ENCODE measurements at places on chromosomes 16 and 17.

- DNase-seq, result no peak
Observed at GRCh38 chr17:18037486-18037885, 1.5 kb downstream of the ATPAF2 start.

GRCh38 chr17:45020354-45021138 lies 30.9 kb downstream of the DCAKD start:
- no peak for DNase-seq

DNA sequence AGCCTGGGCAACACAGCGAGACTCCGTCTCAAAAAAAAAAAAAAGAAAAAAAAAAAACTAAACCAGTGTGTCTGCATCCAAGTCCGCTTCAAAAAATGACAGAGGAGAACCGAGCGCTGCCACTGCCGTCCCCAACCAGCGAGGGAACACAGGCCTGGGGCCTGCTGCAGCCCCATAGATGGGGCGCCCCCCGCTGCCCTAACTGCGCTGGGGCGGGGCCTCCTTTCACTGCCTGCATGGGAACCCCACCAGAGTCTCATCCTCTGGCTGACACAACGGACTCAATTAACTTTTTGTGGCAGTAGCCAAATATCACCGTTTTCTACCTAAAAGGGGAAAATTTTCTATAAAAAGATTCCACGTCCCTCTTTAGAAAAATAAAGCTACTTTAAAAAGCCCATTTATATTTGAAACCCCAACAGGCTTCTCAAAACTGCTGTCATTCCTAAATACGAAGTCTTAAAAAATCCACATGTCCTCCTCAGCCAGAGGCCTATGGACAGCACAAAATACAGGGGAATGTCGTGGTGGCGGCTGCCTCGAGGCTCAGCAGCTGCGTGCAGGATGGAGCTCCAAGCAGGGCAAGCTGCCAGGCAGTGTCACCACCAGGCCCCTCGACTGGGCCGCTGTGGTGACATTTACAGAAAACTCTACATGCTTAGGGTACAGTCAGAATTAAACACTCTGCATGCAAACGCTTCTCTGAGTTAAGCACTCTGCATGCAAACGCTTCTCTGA lies 30.3 kb downstream of the KLHDC4 start:
- DNase-seq, result no peak

- no peak for DNase-seq
Observed at GRCh38 chr16:78096386-78096785, 3.1 kb upstream of the WWOX start.

DNA sequence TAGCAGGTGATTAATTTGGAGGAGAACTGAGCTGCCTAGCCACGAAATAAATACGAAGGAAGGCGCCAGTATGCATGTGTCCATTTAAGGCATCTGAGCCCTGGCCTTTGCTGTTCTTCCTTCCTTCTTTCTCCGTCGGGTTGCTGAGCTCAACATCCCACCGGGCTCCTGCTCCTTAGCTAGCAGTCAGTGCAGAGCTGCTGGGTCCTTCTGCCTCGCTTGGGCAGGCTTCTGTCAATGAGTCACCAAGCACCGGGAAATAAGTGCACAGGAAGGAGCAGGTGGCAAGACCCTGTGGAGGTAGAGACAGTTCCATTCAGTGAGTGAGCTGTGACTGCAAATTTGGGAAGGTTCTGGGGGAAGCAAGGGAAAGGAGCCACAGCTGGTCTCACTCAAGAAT lies 120.7 kb downstream of the CCDC182 start:
- DNase-seq, result no peak

- no peak for DNase-seq
Observed at GRCh38 chr16:62249069-62249468, 212.8 kb upstream of the CDH8 start.

- DNase-seq, result no peak
Observed at GRCh38 chr17:16439303-16439791, 24.0 kb downstream of the TRPV2 start.

DNA sequence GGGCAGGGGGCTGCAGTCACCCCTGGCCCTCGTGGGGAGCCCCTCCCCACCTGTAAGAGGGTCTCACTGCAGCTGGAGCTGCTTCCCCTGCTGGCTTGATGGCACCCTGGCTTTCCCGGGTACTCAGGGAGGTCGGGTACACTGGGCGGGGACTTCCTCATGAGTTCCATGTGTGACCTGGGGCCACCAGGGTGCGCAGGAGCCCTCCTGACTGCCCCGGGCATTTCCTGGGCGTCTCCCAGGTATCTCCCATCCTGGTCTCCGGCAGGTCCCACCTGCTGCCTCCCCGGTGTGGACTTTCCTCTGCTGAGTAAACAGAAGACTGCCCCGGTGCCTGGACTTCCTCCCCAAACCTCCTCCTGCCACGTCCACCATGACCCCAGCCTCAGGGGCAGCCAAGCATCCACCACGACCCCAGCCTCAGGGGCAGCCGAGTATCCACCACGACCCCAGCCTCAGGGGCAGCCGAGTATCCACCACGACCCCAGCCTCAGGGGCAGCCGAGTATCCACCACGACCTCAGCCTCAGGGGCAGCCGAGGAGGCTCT lies 40.9 kb downstream of the CBFA2T3 start:
- no peak for DNase-seq

DNA sequence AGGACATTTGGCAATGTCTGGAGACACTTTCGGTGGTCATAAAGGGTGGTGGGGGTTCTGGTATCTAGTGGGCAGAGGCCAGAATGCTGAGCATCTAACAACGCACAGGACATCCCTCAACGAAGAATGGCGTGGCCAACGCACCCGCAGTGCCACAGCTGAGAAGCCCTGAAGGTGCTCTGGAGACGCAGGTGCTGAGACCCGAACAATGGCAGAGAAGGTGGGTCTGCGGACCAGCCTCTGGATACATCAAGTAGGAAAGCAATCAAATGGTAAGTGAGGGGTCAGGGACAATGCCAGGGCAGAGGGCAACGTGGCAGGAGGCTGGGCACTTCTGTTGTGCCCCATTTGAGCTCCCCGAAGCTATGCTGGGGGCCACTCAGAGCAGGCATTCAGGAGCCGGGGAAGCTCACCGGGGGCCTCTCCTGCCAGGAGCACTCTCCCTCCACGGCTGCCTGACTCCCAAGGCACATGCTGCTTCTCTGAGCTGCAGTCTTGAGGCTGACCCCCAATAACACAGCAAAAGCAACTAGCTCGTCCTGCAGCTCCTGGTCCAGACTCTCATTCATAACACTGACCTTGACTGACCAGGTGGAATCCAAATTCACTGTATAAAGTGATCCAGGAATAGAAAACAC lies 26.0 kb downstream of the SPHK1 start:
- no peak for DNase-seq

DNA sequence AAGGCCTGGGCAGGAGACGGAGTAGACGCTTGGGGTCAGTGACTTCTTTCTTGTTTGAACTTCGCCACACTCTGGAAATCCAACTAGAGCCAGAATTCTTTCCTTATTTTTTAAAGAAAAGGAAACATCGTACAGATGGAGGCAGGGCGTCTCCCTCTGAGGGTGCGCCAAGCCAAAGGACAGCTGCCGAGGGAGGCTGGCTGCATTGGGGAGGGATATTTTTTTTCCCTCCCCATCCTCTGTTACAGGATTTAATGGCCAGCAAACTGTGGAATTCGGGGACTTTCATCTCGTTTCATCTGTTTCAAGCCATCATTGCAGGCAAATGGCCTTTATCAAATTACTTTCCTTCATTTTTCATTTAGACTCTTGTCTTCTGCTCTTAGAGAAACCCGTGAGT lies 15.9 kb downstream of the CDK5R1 start:
- no peak for DNase-seq

DNA sequence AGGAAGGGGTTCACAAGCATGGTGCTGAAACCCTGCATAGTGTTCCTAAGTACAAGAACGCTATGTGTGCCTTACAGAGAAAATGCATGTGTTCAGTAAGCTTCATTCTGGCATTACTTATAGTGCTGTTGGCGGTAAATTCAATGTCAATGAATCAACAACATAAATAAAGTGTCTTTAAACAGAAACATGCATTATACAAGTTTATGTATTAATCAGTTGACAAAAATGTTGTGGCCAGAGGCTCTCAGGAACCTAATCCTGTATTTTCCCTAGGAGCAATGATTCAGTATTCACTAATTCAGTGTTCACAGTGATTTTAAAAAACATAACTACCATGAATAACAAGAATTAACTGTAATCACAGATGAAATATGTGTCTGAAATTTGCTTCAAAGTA lies 47.1 kb upstream of the MYOCD start:
- no peak for DNase-seq

DNA sequence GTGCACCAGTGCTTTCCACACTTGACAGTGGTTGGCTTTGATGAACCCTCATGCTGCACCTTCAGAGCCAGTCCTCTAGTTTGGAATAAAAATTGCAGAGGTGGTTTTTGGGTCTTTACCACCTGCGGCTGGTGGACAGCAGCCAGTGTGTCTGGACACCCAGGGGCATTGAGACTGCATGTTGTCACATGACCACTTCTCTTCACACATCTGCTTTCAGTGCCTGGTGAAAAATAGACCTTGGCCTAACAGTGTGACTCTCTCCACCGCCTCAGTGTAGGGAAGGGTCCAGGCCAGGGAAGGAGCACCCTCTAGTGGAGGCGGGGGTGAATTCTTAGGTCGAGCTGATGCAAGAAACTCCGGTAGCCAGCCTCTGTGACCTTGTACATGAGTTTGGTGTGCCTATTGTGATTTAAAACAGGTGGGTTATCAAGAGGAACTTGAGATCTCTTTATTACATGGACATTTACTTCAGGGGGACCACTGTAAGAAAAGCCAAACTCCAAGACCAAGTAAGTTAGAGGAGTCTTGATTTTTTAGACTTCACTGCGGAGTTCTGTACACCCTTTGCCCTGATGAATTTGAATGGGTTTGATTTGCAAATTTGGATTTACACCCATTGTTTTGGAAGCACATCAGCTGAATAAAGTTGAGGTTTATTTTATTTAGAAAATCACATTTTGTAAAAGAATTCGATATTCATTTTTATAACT lies 17.9 kb downstream of the GOSR2 start:
- no peak for DNase-seq

- no peak for DNase-seq
Observed at GRCh38 chr16:47132308-47132707, 11.4 kb downstream of the NETO2 start.

GRCh38 chr16:84585886-84586285 lies 32.0 kb downstream of the COTL1 start:
- no peak for DNase-seq

- DNase-seq, result no peak
Observed at GRCh38 chr17:79960788-79961522, 74.7 kb downstream of the TBC1D16 start.

Data from cortex of kidney (tissue), 1 donor.